ENCODE measurements at places on chromosomes 7 and 10.

- ATAC-seq = no peak
Measured at GRCh38 chr10:71952745-71953144, 11.4 kb upstream of the CHST3 start.

GRCh38 chr10:133131053-133131452 is 29.0 kb upstream of the KNDC1 start:
- ATAC-seq = no peak

DNA sequence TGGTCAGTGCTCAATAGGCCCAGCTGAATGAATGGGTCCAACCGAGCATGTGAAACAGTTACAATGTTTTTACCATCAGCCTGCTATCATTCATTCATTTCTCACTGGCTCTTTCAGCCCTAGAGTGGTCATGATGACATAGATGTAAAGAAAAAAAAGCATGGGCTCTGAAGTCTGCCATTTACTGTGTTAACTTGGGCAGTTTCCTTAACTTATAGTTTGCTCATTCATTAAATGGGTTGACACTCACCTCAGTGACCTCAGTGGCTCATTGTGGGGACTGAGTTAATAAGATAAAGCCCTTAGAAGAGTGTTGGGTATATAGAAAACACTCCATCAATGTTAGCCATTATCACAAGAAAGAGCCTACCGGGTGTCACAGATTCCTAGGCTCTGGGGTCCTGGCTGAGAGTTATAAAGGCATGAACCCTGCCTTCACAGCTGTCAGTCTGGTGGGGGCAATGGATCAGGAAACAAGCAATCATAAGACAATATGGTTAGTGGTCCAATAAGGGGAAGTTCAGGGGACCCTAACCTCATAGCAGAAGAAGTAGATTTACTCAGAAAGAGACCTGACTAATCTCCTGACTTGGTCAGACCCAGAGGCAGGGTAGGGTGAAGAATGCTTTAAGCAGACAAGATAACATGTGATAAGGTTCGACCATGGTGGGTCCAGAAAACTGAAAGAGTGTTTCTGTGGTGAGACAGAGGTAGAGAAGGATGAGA is 29.7 kb upstream of the GPAM start:
- ATAC-seq = no peak

DNA sequence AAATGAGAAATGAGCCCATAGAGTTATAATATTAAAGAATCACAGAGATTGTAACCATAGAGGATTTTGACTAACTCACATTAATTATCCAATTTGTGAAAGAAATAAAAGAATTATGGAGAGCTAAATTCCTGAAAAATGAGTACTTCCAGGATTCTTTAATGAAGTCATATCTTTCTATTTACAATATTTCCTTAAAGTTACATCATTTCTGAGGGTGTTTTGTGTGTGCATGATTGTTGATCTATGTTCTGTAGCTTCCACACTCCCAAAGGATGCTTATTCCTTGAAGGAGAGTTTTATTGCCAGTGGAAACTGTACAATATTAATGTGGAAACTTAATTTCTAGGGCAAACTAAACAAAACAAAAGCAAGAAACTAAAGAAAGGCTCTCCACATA is 299.6 kb downstream of the MDFIC start:
- no peak for ATAC-seq

DNA sequence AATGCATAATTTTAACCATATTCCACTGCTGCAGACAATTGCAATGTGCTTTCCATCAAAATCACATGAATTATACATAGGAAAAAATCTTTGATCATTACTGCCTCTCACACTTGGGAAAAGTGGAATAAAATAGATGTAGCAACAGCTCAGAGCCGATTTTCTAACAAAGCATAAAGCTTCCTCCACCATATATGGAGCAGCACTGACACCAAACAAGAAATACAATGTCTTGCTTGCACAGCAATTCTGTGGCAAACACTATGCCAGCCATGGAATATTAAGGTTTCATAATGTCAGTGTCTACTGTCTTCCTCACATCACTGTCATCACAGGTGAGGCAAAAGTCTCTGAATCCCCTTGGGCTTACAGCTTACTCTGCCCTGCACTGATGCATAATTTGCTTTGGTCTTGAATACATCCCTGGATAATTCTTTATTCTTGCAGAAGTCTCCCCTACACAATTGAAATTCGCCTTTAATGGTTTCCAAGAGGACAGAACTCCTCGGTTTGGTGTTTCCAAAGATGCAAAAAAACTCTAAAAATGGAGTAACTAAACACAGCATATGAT is 198.5 kb downstream of the CACNA2D1 start:
- no peak for ATAC-seq
